ENCODE measurements at places on chromosomes 1 and 21. TPM values are rescaled to one million over a fixed set of nuclear protein-coding genes. Genes with fewer than 3 reads are reported as not detected.

Gene OR2G3
- 0.54 TPM for total RNA-seq

Gene APOBEC4
- not detected for total RNA-seq

Gene RAP1A
- total RNA-seq: 6.7 TPM

Gene EPHB2
- total RNA-seq: under 0.01 TPM

Gene OR14K1
- 0.81 TPM for total RNA-seq

Measured in hematopoietic multipotent progenitor cell (in vitro differentiated cells).